ENCODE measurements at places on chromosomes 6 and 20.

- DNase-seq = no peak
Measured at GRCh38 chr6:167446046-167446445, 121.2 kb downstream of the TTLL2 start.

GRCh38 chr6:158413814-158414565 is 101.7 kb downstream of the TULP4 start:
- DNase-seq = no peak

DNA sequence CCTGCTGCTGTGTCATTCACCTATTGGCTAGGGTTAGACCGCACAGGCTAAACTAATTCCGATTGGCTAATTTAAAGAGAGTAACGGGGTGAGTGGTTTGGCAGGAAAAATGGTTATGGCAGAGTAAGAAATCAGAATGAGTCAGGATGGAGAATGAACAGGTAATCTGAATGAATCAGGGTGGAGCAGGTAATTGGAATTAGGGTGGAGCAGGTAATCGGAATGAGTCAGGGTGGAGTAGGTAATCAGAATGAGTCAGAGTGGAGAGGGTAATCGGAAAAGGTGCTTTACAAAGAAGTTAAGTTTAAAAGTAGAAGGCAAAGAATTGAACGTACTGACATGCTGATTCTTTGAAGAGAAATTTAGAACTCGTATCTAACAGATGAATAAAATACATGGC is 11.7 kb downstream of the SLC35A1 start:
- no peak for DNase-seq

DNA sequence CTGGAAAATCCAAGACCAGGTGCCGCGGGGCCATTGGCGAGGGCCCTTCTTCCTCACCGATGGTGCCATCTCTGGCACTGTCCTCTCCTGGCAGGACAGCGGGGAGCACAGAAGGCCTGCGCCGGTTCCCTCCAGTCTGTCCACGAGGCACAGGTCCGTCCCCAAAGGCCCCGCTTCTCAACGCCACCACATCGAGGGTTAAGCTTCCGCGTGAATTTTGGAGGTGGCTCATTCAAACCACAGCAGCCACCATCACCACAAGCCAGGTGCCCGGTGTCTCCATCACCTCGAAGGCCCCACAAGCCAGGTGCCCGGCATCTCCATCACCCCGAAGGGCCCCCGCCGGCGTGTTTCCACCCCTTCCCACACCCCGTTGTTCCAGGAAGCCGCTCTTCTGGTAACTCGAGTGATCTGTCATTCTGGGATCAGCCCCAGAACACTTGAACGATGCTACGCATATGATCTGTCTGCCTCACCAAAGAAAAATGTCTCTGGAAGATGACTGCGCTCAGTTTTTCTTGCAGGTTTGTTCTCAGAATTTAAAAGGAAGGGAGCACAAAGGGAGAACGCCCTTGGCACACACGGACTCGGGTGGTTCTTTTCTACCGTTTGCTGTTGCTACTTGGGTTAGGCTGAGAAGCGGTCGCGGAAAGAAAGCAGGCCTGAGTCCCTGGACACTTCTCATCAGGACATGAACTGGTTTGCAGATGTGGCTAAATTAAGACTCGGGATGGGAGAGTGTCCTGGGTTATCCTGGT is 9.9 kb upstream of the KIF25 start:
- no peak for DNase-seq

- no peak for DNase-seq
Measured at GRCh38 chr6:87923389-87924050, 124.1 kb upstream of the SPACA1 start.

GRCh38 chr20:58402305-58402704 is 13.3 kb downstream of the VAPB start:
- DNase-seq = no peak

- no peak for DNase-seq
Measured at GRCh38 chr20:5067877-5068645, 51.7 kb downstream of the PCNA start.
